Hepatocyte (in vitro differentiated cells): ENCODE measurements at places on chromosomes 11 and 22.

- DNase-seq = no peak
These were observed 37.8 kb downstream of the PPP6R3 start for GRCh38 chr11:68498321-68498720.

- DNase-seq = no peak
These were observed 47.5 kb downstream of the RPL27A start for GRCh38 chr11:8729837-8730696.

- DNase-seq = peak; percentile 66
These were observed 89.3 kb downstream of the ARHGAP42 start for GRCh38 chr11:100776212-100776896.

DNA sequence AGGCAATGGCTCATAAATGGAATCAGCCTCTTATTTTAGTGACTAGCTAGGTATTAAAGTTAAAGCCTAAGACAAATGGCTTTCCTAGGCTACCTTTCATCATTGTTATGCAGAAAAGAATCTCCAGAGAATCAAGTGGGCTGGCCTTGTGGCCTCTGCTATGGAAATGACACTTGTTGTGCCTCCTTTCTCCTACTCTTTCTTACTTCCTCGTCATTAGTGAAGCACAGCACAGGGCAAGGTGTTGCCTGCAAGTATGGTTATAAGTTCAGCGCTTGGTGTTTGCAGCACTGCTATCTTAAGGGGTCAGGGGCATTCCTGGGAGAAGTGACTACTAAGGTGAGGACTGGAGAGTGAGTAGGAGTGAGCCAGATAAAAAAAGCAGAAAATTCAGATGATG, 45.4 kb upstream of the GLYATL1 start:
- DNase-seq = no peak

- no peak for DNase-seq
These were observed 9.0 kb downstream of the CLPB start for GRCh38 chr11:72425053-72425980.

DNA sequence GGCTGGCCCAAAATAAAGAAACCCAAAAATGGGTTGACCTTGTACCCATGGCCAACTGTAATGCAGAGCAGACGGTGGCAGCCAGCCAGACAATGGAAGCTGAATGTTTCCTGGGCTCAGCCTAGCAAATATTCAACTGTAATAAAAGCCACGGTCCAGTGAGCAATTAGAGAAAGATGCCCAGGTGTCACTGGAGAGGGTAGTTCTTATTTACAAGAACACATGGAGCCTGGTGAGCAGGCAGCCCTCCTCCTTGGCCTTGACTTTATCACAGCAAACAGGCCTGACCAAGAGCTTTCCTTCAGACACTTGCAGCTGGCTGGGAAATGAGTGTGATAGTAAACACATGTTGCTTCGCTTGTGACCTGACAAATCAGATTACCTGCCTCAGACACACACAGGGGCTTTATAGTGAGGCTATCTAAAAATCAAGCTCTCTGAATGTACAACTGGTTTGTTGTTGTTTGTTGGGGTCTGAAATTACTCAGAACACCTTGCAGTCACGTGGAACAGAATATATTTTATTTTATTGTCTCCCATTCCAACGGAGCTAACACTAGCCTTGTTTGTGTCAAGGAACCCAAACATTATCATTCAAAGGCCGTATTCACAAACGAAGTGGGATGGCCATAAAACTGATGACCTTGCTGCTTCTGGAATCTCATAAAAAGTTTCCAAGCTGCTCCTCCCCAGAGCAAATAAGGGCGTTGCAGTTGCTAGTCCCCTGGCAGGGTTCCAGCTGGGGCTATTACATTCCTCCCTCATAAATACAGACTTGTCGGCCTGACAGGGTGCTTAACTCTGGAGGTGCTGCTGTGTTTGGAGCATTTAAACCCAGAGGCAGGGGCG, 161.1 kb downstream of the BBOX1 start:
- peak; percentile 96 for DNase-seq

GRCh38 chr22:49550141-49550430, 277.6 kb downstream of the BRD1 start:
- DNase-seq = no peak

DNA sequence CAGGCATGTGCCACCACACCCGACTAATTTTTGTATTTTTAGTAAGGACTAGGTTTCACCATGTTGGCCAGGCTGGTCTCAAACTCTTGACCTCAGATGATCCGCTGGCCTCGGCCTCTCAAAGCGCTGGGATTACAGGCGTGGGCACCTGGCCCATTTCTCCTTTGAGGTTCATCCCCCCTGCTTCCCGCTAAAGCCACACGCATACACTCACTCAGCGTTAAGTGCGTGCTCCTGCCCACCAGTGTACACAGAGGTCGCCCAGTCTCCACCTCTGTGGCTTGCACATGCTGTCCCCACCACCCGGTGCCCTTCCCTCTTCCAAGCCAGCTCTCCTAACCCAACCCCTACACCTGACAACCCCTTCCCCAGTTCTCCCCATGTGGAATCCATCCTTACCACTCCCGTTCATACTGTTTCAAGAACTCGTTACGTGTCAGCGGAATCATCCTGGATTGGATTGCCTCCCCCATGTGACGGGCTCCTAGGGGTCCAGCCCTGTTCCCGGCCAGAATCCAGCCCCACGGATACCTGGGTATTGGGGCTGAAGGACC, 15.7 kb upstream of the CYTH4 start:
- DNase-seq = no peak

DNA sequence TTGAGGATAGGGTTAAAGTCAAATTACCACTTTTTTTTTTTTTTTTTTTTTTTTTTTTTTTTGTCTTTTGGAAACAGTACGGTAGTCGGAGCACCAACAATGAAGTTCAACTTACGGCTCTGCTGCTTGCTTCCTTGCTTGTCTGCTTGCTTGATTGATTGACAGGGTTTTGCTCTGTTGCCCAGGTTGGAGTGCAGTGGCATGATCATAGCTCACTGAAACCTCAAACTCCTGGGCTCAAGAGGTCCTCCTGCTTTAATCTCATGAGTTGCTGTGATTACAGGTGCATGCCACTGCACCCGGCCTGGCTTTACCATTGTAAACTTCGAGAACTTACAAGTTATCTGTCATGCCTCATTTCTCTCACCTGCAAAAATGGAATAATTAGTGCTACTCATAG, 5.8 kb downstream of the SGSM3 start:
- no peak for DNase-seq
